ENCODE measurements at places on chromosomes 6 and 20. TPM values are rescaled to one million over a fixed set of nuclear protein-coding genes. Genes with fewer than 3 reads are reported as not detected.

SOBP gene
- 9.5 TPM for total RNA-seq

KIAA1755 gene
- 5.1 TPM for total RNA-seq

C6orf163 gene
- total RNA-seq = 4.2 TPM

HLA-DRA gene
- total RNA-seq = 607 TPM

SPATS1 gene
- not detected for total RNA-seq

TGM3 gene
- total RNA-seq = 0.13 TPM

VTA1 gene
- total RNA-seq = 37.2 TPM

MRAP2 gene
- 5.0 TPM for total RNA-seq

LZTS3 gene
- 20.0 TPM for total RNA-seq

PRSS16 gene
- total RNA-seq = 11.2 TPM

MUCL3 gene
- 0.13 TPM for total RNA-seq

Measured in kidney (tissue), 22 donors.